ENCODE measurements at places on chromosomes 5 and 9.
A peak's percentile ranks its signal among the peaks of the same experiment; 100 is the strongest.

DNA sequence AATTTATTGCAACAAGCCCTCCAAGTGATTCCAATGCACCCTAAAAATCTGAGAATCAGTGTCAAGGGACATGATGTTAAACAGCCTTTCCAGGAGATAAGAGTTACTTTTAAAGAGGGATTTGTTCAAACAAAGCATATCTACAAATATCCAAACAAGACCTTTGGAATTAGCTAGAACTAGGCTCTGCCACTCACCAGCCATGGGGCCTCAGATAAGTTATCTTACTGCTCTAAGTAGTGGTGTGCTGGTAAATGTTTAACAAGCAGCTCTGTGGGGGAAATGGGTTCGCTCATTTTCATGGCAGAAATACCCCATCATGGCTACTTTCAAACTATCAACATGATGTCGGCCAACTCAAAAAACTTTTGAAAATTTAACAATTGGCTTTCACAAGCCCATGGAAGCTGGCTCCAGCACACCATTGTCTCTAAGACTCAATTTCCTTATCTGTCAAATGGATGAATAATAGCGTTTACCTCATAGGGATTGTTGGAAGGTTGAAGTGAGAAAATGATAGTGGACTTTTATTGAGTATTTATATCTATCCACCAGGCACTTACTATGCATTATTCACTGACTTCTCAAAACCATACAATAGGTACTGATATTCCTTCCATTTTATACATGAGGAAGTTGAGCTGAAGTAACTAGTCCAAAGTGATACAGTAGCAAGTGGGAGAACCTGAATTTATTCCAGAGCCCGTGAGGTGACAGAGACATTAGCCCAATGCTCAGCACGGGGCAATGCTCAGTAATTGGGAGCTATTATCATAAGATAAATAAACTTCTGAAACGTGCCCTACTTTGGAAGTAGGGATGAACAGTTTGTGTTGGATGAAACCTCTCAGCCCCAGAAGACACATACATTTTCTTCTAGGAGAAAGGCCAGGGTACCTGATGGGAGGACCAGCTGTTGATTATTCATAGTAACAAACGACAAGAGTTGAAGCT, 43.2 kb downstream of the SH3RF2 start:
- DNase-seq, result no peak

- DNase-seq, result peak; percentile 0
These were observed 82.3 kb upstream of the AGXT2 start for GRCh38 chr5:35129921-35130485.

DNA sequence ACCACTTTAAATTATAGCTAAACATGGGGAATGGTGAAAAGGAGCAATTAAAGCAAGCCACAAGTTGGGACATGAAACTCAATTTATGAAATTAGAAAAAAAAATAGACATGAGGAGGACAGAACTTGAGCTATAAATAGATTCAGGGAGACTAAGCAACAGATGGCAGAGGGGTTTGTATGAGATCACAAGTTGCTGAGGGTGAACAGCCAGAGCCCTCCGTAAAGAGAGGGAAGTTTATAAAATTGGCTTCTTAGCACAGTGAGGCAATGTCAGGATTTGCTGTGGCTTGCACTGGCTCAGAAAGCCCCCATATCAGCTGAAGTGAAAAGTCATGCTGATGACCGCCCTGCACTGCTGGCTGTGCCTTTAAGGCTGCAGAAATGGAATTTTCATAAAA, 443.4 kb upstream of the CD180 start:
- no peak for DNase-seq

GRCh38 chr5:82386576-82386975, 108.4 kb upstream of the RPS23 start:
- DNase-seq, result no peak

DNA sequence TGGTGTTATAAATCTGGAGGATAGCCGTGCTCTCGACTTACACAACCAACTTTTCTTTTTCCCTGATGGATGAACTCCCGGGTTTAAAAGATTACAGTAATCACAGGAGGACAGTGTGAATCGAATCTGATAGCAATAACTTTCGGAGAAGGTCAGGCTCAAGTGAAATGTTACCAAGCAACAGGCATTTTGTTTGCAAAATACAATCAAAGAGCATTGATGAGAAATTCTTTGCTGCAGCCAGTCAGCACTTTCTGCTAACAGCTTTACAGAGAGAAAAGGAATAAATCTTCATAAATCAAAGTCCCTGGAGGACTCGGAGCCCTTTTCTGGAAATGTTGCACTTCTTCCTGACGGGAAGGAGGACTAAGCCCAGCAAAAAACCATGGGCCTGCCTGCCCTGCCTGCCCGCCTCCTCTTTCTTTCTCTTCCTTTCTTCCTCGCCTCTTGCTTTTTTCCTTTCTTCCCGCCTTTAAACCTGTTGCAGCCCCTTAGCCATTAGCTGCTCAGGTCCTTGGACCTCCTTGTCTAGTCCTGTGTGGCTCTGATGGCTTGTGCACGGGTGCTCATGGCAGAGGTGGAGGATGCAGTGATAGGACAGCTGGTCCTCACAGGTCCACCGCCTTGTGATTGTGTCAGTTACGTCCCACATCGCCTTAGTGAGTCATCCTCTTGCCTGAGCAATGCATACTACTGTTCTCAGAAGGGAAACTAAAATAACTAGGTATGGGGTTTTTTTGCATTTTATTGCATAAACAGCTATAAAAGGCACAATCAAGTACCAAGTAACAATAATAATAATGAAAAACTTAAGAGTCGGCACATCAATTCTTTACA, 6.2 kb downstream of the DMRT3 start:
- no peak for DNase-seq

DNA sequence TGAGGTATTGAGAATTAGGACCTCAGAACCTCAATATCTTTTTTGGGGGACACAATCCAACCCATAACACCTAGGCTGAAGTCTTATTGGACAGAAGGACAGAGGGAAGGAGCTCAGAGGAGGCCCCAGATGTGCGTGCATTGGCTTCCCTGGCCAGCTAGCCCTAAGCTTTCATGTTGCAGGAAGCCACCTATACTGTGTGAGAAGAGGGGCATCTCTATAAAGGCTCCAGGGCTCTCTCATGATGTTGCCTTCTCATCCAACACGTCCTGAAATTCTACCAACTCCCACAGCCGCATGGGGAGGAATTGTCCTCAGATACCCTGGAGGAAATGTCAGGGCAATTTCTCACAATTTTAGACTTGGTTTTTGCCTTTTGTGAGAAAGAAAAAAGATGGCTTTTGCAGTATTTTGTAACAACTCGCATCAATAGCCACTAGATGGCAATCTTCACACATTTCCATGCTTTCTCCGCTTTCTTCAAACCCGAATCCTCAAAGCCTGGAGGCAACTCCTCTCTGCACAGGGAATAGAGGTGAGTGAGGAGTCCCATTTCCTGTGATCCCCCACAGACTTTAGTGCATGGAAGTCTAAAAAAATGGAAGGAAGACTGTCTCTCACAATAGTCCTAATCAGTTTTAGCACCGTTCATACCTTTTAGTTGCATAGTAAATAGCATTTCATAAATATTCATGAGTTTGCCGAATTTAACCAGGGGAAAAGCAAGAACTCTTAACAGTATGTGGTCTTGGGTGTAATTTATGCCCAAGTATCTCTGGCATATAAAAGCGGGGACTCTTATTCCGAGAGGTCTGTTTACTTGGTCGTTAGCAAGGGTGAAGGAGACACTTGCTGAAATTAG, 7.4 kb upstream of the PPP3R2 start:
- no peak for DNase-seq

GRCh38 chr5:43191740-43192557, at the start of gene NIM1K:
Gene NIM1K, plus strand, starts transcription at chr5:43192225. Its CDS starts 53,551 bp downstream, at chr5:43245776.
- DNase-seq, result no peak

- no peak for DNase-seq
These were observed 115.1 kb downstream of the PALM2AKAP2 start for GRCh38 chr9:109894921-109895758.

DNA sequence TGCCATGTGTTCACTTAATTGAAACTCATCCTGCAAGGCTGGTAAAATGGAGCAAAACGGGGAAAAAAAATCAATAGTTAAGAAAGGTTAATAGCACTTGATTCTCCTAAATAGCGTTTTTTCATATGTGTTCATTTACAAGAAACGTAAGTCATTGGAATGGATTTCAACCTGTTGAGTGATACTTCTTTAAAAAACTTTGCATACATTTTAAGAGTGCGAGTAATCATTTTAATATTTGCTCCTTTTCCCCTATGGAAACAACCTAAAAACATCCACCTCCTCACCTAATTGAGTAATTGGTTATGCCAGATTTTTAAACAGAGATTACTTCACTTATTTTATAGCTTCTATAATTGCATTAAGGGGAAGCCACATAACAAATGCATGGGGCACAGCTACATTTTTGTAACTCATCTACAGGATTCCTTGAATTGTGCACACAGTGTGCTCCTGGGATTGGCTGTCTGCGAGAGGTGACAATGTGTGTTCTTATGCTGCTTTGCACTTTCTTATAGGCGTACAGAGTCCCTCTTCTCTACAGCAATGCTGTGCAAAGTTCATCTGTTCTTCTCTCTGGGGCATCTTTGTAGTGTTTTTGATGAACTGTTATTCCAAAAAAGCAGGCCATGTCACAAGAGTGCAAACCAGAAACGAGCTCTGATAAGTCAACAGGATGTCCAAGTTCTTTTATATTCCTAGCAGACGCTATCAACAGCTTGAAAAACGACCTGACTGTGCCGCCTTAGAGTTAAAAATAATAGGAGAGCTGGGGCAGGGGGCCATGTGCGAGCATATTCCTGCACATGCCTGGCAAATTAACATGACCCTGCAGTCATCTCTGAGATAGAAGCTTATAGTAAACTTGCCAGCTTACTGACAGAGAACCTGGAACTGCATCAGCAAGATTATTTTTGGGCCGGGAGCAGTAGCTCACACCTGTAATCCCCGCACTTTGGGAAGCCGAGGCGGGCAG, 117.9 kb downstream of the GOLPH3 start:
- DNase-seq, result no peak

DNA sequence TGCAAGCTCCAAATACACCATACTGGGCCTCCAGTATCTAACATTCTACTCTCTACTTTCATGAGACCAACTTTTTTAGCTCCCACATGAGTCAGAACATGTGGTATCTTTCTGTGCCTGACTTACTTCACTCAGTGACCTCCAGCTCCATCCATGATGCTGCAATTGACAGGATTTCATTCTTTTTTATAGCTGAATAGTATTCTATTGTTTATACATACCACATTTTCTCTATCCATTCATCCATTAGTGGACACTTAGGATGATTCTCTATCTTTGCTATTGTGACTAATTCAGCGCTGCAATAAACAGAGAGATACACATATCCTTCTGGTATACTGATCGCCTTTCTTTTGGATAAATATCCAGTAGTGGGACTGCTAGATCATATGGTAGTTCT, 68.5 kb downstream of the EPB41L4A start:
- DNase-seq, result no peak

- DNase-seq, result no peak
These were observed 247.9 kb downstream of the MSX2 start for GRCh38 chr5:174972291-174972690.

GRCh38 chr9:133127340-133127981, 6.4 kb upstream of the RALGDS start:
- no peak for DNase-seq

All from stimulated activated CD4-positive, alpha-beta T cell treated with anti-CD3 and anti-CD28 coated beads, TNF-alpha, amount 100 ng/mL, for 1 hour (primary cell).